HepG2 (cell line): ENCODE measurements at places on chromosomes 3 and 15.

DNA sequence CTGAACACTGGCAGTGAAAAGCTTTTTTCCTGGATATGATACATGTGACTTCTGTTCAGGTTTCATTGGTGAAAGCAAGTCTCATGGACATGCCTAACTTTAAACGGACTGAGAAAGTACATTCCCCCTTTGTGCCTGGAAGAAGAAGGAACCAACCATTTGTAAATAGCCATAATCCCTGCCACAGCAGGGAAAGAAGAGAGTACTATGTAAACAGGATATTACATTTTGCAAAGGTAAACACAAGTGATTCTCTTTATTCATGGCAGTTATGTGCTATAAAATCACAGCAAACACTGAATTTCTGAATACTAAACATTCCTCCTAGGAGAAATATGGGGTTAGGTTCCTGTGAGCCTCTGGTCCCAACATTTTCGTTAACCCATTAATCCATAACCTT is 46.8 kb downstream of the PRICKLE2 start:
- H3K4me3 ChIP-seq = no peak overlapping the region
- peaks cover 12% of the 10 kb centered on the region for H3K4me1 ChIP-seq
- no peak overlapping the region for H3K27ac ChIP-seq
- no peaks in the 10 kb centered on the region for H3K36me3 ChIP-seq

DNA sequence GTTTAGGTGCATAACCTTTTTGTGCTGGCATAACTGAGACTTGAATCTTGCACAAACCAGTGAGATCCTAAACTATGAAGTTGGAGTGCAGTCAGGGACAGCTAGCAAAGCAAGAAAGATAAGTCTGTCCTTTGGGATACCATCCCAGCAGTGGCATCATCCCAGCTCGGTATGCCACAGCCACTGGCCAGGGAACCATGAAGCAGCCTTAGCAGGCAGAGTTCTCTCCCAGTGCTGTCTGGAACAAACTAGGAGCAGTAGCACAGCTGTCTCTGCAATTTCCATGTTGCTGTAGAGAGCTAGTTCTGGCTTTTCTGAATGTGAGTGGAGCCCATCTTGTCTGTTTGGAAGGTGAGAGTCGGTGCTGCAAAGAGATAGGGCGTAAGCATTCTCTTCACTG is 130.3 kb downstream of the DTWD1 start:
- H3K27me3 ChIP-seq = no peaks in the 10 kb centered on the region
- H3K36me3 ChIP-seq = no peaks in the 10 kb centered on the region
- H3K4me3 ChIP-seq = no peak overlapping the region
- DNase-seq = no peak
- H3K27ac ChIP-seq = no peak overlapping the region
- no peaks in the 10 kb centered on the region for H3K4me1 ChIP-seq

DNA sequence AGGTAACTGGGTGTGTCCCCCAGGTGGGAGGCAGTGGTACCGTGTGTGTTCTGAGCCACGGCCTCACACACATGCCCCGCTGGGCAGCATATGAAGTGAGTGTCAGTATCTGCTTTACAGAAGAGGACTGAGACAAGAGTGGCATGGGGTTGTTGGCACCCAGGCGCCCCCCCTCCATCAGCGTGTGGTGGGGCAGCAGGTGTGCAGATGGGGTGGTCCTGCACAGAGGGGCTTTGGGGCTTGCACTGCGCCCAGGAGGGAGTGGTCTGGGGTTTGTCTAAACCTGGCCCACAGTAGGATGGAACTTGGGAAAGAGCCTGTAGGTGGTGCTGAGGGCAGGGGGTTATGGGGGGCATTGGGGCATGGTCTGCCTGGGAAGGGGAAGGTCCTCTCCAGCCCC is 176.0 kb downstream of the APBA2 start:
- H3K4me3 ChIP-seq = no peak overlapping the region
- no peaks in the 10 kb centered on the region for H3K4me1 ChIP-seq
- H3K36me3 ChIP-seq = no peaks in the 10 kb centered on the region
- no peak for DNase-seq

DNA sequence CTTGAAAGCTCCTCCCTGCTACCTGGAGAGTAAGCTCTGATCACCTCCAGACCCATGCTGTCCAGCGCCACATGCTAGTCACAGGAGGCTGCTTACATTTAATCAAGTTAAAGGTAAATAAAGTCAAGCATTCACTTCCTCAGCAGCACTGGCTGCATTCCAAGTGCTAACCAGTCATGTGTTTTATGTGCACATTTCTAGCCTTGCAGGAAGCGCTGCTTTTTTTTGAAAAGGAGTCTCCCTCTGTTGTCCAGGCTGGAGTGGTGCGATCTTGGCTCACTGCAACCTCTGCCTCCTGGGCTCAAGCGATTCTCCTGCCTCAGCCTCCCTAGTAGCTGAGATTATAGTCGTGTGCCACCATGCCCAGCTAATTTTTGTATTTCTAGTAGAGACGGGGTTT is 279.2 kb downstream of the GABRG3 start:
- H3K27me3 ChIP-seq = peaks cover 1% of the 10 kb centered on the region; the same call in 1 of the 2 replicates
- no peak overlapping the region for H3K27ac ChIP-seq
- no peak overlapping the region for H3K4me3 ChIP-seq
- no peaks in the 10 kb centered on the region for H3K36me3 ChIP-seq
- H3K4me1 ChIP-seq = no peaks in the 10 kb centered on the region
- DNase-seq = no peak

DNA sequence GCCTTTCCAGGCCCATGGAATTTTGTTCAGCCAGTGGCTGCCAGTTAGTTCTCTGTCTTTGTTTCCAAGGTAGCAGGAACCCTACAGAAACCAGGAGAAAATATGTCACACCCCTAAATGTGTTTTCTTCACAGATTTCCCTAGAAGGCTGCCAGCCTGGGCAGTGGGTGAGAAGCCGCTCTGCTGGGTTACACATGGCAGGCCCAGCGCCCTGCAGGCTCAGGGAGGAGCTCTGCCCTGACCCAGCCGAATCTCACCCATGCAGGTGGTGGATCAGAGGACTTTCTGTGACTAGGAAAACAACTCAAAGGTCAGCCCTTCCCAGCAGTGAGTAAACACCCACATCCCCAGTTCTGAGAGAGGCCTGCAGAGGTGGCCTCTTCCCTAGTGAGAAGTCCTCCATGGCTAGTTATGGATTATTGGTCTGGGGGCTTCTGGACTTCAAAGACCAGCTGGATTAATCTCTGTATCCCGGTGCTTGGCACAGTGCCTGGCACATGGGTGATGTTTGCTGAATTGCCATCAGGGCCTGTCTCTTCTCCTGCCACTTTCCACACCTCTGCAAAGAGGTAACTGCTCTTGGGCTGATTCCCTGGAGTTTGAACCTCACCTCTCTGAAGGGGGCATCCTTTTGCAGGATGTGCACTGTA is 34.7 kb upstream of the BDH1 start:
- peak; percentile 97 for DNase-seq
- H3K36me3 ChIP-seq = no peaks in the 10 kb centered on the region
- H3K27me3 ChIP-seq = no peaks in the 10 kb centered on the region
- peaks cover 96% of the 10 kb centered on the region for H3K4me1 ChIP-seq
- peak overlapping the region; percentile 97 for H3K27ac ChIP-seq
- H3K4me3 ChIP-seq = peak overlapping the region; percentile 19; the same call in 1 of the 2 replicates

DNA sequence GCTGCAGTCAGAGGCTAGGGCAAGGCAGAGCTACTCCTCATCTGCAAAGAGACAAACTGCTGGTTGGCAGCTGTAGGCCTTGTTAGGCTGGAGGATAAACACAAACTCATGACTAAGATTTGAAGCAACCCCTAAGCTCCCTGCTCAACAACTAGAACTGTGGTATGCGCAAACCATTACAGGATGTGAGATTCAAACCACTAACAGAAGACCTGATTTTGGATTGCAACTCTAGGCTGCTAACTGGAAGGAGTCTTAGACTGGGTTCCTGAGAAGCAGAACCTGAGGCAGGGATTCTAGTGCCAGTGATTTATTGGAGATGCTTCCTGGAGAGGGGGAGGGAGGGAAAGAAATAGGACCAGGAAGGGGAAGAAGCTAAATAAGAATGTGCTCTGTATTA is 22.5 kb downstream of the CCR4 start:
- H3K27ac ChIP-seq = no peak overlapping the region
- H3K4me3 ChIP-seq = no peak overlapping the region
- no peaks in the 10 kb centered on the region for H3K27me3 ChIP-seq
- H3K36me3 ChIP-seq = no peaks in the 10 kb centered on the region

- no peaks in the 10 kb centered on the region for H3K4me1 ChIP-seq
- no peak overlapping the region for H3K27ac ChIP-seq
- peaks cover 1% of the 10 kb centered on the region for H3K27me3 ChIP-seq
- DNase-seq = peak; percentile 10
- H3K4me3 ChIP-seq = no peak overlapping the region
Observed at GRCh38 chr15:34753236-34753894, 1.4 kb downstream of the GJD2 start.

- no peaks in the 10 kb centered on the region for H3K27me3 ChIP-seq
- H3K36me3 ChIP-seq = peaks cover 3% of the 10 kb centered on the region
- H3K4me3 ChIP-seq = no peak overlapping the region
- no peak overlapping the region for H3K27ac ChIP-seq
Observed at GRCh38 chr3:105700575-105700974, 168.2 kb downstream of the CBLB start.

GRCh38 chr3:192277477-192277876 is 449.9 kb downstream of the FGF12 start:
- H3K36me3 ChIP-seq = no peaks in the 10 kb centered on the region
- H3K4me1 ChIP-seq = no peaks in the 10 kb centered on the region
- H3K27me3 ChIP-seq = no peaks in the 10 kb centered on the region

- H3K27me3 ChIP-seq = no peaks in the 10 kb centered on the region
- DNase-seq = no peak
- H3K27ac ChIP-seq = no peak overlapping the region
- H3K4me1 ChIP-seq = no peaks in the 10 kb centered on the region
Observed at GRCh38 chr15:89502867-89503595, 6.6 kb upstream of the RHCG start.

DNA sequence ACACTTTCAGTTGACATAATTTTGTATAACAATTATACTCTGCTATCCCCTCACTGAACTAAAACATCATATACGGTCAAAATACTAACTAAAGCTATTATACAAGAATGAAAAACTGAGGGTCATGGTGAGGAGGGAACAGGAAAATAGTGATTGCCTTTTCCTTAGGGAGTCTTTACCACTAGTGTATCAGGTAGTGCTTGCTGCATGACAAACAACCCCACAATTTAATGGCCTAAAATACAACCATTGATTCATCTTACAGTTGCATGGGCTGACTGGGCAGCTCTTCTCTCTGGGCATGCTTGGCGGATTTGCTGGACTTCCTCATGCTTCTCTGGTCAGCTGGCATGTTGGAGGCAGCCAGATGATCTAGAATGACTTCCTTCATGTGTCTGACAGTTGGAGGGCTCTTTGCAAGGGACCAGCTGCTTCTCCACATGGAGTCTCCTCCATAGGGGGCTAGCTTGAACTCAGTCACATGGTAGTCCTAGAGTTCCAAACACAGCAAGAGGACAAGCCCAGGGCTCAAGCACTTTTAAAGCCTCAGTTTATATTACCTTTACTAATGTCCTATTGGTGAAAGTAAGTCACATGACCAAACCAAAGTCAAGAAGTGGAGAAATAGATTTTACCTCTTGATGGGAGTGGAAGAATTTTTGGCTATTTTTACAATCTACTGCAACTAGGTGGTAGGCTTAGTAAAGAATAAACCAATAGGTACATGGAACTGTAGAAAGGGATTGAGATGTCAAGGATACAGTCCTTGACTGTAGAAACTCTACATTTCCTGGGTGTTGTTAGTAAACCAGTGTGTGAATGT is 18.8 kb downstream of the THAP10 start:
- H3K4me3 ChIP-seq = no peak overlapping the region
- no peaks in the 10 kb centered on the region for H3K36me3 ChIP-seq
- DNase-seq = no peak
- H3K4me1 ChIP-seq = peaks cover 30% of the 10 kb centered on the region
- H3K27me3 ChIP-seq = no peaks in the 10 kb centered on the region

- no peak overlapping the region for H3K4me3 ChIP-seq
- H3K36me3 ChIP-seq = no peaks in the 10 kb centered on the region
- H3K27ac ChIP-seq = no peak overlapping the region
- DNase-seq = no peak
- no peaks in the 10 kb centered on the region for H3K27me3 ChIP-seq
- H3K4me1 ChIP-seq = no peaks in the 10 kb centered on the region
Observed at GRCh38 chr3:150235799-150236198, 172.3 kb upstream of the TSC22D2 start.
